ENCODE measurements at places on chromosomes 7 and 10.

DNA sequence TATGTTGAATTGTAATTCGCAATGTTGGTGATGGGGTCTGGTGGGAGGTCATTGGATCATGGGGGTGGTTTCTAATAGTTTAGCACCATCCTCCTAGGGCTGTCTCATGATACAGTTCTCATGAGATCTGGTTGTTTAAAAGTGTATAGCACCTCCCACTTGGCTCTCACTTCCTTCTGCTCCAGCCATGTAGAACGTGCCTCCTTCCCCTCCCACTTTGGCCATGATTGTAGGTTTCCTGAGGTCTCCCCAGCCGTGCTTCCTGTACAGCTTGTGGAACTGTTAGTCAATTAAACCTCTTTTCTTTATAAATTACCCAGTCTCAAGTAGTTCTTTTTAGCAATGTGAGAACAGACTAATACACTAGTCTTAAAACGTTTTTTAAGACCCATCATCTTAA lies 15.6 kb upstream of the HECW1 start:
- DNase-seq = no peak

DNA sequence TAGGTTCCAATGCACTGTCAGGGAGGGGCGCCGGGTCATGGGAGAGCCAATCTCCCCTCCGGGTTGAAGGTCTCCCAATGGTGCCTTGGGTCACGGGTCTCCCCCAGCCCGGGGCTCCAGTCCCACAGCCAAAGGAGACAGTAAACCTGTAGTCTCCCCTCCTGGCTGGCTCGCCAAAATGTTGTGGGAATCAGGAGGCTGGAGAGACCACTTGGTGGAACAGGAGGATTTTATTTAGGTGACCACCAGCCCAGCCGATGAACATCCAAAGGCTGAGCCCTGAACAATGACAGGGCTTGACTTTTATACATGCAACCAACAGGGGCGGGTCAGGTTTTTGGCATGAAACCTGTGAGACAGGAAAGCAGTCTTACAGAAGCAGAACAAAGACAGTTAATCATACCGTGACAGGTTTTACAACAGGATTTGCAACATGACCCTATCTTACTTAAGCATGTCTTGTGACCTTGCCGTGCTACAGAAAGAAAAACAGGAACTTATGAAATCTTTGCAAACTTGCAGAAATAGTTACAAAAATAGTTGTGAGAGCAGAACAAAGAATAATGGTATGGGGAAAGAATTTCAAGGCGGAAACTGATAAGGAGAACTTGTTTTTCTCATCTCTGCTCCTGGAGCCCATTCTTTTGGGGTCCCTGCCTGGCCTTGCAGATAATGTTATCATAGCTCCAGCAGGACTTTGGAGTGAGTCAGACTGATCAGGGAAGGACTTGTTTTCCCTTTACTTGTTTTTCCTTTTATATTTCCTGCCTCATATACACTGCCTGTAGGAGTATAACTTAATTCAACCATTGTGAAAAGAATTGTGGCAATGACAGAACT lies 7.1 kb downstream of the ERV3-1 start:
- no peak for DNase-seq

- DNase-seq = no peak
Observed at GRCh38 chr7:122965306-122965705, 30.2 kb downstream of the TAS2R16 start.

DNA sequence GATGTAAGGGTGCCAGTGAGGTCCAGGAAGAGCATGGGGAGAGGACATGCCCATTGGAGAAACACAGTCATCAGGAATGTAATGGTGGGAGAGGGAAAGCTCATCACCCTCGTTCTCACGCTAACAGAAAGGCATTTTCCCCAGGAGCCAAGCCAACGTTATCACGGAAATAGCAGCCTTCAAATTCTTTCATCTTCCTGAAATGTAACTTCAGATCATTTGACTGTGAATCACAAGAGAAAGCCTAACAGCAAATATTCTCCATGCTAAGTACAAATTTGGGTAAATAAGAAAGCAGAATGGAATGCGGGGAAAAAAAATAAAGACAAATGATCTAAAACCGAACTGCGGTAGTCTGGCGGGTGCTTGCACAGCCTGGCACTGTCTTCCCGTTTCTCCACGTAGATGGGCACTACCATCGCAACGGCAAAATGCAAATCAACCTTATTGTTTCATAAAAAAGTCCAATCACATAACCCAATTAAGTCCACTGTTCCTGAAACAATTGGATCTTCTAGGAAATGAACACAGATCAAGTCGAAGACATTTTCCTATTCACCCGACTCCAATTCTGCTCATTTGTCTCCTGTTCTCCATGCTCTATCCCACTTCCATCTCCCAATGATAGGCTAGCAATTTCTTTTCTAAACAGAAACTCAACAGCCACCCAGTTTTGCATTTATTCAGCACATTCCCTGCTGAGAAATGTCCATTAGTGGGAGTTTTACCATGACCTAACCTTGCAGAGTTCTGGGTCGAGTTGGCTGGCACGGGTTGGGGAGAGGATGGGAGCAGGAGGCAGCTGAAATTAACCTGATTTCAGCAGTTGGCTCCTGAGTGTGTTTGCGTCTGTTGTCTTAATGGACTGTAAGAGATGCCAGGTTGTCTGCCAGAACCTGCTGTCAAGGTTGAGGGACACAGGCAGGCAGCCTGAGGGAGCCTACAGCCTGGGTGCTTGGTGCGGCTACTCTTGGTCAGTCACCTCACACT lies 74.6 kb upstream of the FRMD4A start:
- no peak for DNase-seq

DNA sequence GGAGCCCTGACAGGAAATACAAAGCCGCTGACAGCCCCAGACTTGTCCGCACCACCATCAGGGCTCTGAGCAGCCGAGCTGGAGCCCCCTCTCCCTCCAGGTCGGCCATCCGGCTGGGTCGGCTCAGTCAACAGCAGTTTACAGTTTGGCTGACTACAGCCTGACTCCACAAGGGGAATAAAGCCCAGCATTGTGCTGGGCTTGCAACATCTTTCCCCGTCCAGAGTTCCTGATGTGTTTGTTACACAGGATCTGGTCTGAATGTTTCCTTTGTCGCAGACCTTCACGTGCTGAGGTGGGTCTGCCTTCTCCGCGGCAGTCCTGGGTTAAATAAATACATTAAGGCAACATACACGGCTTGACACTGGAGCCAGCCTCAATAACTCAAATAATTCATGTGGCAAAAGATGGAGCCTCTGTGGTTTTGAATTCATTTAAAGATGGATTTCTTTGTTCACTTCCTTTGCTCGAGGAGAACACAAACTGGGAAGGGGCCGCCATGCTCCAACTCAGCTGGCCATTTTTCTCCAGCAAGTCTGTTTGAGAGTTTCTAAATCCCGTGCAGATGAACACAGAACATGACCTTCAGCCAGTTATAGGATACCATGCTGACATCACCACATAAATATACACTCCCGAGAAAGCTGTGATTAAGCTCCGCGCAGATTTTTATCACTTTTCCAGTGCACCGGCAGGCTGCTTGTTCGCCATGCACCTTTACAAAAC lies 192.1 kb downstream of the WDR11 start:
- DNase-seq = no peak

DNA sequence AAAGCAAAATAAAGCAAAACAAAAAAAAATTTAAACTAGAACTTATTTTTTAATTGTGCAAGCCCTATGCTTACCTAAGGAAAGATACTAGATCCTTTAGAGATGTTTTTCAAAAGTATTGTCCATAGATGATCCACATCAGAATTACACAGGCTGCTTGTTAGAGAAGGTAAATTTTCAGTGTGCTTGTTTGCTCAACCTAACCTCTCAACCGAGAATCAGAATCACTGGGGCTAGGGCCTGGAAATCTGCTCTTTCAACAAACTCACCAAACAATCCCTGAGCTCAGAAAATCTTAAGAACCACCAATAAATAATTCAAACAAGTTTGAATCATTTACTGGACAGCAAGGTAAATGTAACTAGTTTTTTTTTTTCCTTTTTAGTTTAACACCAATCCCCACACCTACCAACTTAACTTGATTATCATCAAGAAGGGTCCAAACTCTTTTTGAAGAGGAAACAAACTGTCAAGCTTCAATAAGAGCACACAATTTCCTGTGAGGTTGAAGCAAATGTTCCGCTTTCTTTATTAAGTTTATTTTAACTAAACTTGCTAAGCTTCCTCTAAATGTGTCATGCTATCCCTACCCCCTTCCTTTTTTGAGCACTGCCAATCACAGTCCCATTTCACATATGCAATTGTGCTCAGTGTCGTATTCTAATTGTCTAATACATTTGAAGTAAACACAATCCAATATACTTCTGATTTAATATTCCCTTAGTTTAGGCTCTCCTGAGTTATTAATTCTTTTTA lies 7.4 kb upstream of the TSPAN33 start:
- DNase-seq = no peak

DNA sequence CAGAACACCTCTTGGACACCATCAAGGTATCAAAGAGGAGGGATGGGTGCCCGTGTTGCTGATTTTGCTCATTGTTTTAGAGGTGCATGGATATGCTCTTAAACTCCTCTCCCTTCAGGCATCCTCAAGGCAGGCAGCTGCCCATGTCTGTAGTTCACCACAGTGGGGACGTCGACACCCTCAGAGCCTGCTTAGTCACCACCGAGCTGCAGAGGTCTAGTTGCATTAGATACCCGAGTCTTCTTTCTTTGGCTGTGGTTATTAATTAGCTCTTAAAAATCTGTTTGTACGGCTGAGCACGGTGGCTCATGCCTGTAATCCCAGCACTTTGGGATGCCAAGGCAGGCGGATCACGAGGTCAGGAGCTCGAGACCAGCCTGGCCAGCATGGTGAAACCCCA lies 24.7 kb upstream of the TSPAN13 start:
- DNase-seq = no peak

- DNase-seq = peak; percentile 86
Observed at GRCh38 chr7:63899691-63900393, 98.8 kb upstream of the ZNF722 start.

DNA sequence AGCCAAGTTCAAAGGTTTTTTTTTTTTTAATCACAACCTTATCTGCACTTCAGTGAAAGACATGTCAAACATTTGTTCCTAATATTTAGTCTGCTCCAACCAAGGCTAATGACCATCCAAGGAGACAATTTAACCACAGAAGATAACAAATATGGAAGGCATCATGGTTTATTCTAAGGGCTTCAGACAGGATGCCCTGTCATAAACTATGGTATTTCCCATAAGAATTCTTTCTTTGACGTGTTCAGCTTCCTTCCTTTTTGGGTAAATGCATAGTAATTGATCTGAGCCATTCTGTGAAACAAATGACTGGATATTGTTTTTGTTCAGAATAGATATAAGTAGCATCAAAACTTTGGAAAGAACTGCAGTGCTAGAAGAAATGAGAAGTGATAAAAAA lies 326.5 kb upstream of the AOAH start:
- DNase-seq = no peak

GRCh38 chr7:55043691-55044370 lies 25.0 kb downstream of the EGFR start:
- no peak for DNase-seq

GRCh38 chr10:112223725-112224124 lies 40.2 kb upstream of the GPAM start:
- no peak for DNase-seq

Measured in stimulated activated naive CD8-positive, alpha-beta T cell treated with anti-CD3 and anti-CD28 coated beads, Interleukin-15, amount 100 ng/mL, for 72 hours (primary cell).